ENCODE measurements at places on chromosomes 4 and X.

DNA sequence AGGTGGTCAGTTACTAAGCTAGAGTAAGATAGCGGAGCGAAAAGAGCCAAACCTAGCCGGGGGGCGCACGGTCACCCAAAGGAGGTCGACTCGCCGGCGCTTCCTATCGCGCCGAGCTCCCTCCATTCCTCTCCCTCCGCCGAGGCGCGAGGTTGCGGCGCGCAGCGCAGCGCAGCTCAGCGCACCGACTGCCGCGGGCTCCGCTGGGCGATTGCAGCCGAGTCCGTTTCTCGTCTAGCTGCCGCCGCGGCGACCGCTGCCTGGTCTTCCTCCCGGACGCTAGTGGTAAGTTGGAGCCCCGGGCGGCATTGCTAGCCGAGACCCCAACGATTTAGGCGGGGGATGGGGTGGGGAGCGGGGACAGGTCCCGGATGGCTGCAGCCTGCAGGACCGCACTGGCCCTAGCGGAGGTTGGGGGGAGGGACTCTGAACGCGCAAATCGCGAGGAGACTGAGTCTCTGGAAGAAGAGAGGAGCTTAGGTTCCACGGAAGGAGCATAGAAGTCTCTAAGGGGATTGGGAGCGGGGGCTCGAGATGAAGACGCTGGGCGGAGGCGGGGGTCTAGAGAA is 573 bp downstream of the HTR2C start:
- DNase-seq = no peak

DNA sequence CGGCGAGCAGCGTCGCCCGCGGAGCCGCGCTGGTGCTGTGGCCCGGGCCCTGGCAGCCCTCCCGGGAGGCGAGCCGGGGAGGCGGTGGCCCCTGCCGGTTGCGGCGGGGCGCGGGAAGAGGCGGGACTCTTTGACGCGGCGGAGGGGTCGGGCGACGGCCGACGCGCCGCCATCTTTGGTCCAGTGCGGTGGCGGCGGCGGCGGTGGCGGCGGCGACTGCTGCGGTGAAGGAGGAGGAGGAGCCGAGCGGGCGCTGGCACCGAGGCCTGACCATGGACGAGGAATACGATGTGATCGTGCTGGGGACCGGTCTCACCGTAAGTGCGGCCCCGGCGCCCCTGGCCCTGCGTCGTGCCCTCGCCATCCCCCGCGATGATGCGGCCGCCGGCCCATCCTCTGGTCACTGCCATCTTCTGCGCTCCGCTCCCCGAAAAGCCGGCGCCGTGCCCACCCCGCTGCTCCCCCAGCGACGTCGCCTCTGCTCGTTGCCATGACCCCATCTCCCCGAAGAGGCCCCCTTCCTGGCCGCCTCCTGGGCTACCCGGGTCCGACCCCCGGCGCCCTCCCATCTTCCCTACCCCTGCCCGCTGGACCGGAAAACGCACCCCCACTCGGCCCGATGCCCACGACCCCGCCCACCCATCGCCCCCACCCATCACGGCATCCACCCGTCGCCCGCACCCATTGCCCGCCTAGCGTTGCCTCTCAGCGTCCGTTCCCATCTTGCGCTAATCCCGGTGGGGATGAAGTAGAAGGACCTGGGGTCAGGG is at the start of gene GDI1:
Gene GDI1 (plus strand): TSS at position 172 of the 770 bp plus-strand sequence. CDS start 101 bp downstream, at position 273.
- no peak for DNase-seq

GRCh38 chrX:16258882-16259281 is 91.6 kb downstream of the MAGEB17 start:
- no peak for DNase-seq

GRCh38 chr4:69831646-69832325 is 28.2 kb downstream of the SULT1E1 start:
- DNase-seq = no peak

DNA sequence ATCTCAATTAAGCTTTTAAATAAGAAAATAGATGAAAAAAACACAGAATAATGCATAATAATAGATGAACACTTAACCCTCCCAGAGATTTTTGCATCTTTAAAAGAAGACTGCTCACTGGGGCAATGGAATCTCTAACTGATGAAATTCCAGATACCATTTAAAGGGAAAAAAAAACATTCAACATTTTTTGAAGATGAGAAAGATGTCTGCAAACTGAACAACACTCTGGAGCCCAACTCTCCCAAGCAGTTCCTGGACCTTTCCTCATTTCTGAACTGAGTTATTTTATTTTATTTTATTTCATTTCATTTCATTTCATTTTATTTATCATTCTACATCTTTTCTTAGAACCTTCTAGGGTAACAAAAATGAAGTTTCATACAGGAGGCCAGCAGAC is 90.7 kb downstream of the CORIN start:
- DNase-seq = no peak

DNA sequence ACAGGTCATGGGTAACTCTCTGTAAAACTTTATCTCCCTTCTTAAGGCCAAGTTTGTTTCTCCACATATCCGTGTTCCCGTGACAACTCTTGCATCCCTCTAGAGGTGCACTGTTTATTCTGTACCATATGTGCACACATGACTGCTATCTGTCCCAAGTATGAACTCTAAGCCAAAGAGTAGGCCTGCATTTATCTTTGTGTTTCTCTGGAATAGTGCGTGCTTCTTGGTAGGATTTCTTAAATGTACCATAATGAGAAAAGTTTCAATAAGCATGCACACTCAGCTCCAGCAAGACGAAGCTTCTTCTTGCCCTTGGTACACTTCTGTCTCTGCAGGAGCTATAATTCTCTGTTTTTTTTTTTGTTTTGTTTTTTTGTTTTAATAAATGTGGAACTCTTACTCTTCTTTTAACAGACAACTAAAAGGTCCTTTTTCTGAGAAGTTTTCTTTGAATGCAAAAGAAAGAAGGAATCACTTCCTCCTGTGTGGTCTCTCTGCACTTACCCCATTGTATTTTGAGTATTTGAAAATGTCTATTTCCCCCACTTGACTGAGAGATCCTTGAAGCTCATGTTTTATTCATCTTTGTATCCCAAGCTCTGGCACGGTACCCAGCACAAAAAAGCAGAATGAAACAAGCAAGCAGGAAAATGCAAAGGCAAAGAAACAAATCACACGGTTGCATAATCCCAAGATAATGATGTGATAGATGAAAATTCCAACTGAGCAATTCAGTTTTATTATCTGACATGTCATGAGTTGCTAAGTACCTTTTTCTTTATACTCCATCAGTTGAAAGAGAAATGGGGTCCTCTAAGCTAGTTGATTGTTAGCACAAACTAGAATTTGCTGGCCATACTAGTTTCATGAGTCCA is 521.9 kb upstream of the BOD1L1 start:
- no peak for DNase-seq

GRCh38 chr4:154982187-154983047 is 201.3 kb downstream of the RBM46 start:
- DNase-seq = no peak

All from NCI-H1436 treated with DMSO at 0.1 percent for 48 hours (cell line).